ENCODE measurements at places on chromosomes 5 and 9. TPM values are rescaled to one million over a fixed set of nuclear protein-coding genes. Genes with fewer than 3 reads are reported as not detected.

The POLR3G gene
- not detected for polyA plus RNA-seq

The CTXN3 gene
- polyA plus RNA-seq, result 0.45 TPM

The CNTNAP3 gene
- polyA plus RNA-seq, result 2.8 TPM

- no peak for DNase-seq
These were observed 53.1 kb downstream of the AK8 start for GRCh38 chr9:132824951-132825350.

DNA sequence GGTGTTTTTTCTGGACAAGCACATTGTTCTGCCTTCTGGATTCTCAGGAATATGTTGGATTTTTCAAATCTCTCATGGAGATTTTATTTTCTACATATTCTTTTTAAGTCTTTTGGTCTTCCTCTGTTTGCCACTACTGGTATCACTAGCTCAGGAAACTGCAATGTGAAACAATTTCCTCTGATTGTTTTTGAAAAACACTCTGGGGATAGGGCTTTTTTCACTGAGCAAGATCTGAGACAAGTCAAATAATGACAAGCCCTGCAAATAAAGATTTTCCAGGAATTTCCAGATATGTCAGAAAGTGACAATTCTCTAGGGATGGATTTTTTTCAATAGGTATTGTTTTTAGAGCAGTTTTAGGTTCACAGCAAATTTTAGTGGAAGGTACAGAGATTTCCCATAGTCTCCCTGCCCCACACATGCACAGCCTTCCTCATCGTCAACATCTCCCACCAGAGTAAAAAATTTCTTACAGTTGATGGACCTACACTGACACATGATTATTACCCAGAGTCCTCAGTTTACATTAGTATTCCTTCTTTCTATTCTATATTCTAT lies 86.9 kb upstream of the TMEM161B start:
- no peak for DNase-seq

- DNase-seq, result no peak
These were observed 6.4 kb downstream of the TNFSF15 start for GRCh38 chr9:114799441-114799840.

DNA sequence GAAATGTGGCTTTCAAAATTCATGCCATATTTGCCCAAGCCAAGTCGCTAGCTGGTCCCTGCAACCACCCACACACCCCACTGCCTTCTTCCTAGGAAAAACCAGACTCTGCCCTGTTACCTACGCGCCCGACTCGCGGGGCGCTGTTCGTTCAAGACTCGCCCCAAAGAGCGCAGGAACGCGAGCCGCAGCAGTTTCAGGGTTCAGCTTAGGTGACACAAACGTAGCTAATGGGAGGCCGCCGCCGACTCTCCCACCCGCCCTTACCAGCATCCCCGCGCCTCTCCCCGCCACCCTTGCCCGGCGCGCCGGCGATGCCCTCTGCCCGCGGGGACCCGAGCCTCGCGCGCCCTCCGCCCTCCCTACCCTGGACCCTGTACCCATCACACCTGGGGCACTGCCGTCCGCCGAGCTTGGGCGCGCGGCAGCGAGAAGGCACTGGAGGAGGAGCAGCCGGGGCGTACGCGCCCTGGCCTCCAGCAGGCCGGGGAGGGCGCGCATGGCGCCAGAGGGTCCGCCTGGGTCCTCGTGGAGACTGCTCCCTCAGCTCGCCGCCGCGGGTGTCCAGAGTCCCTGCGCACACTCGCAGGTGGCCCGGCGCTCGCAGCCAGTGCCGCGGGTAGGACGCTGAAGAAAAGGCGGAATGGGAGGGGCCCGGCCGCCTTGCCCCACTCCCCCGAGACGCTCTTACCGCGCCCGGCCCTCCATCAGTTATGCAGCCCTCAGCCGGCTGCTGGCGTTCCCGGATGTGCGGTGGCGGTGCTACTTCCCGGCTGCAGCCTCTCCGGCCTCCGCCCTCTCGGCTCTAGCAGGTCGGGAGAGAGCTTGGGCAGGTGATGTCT lies at the start of gene EMB:
Gene EMB, minus strand, starts transcription at position 638 of the 842 bp plus-strand sequence. Its CDS starts 137 bp downstream, at position 501.
- peak; percentile 21 for DNase-seq

DNA sequence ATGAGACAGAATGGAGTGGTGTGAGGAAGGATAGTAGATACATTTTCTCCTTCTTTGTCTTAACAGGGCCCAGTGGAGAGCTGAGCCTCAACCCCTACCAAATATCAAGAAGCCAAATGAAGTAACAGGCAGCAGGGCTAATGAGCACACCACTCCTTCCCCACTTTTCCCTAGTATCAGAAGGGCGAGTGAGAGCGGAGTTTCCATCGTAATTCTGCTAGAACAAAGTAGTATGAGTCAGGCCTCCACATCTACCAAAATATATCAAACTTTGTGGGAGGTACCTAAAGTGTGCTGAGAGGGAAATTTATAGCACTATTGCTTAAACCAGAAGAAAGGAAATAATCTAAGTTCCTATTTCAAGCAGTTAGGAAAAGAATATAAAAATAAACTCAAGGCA lies 769.0 kb upstream of the RGMB start:
- no peak for DNase-seq

DNA sequence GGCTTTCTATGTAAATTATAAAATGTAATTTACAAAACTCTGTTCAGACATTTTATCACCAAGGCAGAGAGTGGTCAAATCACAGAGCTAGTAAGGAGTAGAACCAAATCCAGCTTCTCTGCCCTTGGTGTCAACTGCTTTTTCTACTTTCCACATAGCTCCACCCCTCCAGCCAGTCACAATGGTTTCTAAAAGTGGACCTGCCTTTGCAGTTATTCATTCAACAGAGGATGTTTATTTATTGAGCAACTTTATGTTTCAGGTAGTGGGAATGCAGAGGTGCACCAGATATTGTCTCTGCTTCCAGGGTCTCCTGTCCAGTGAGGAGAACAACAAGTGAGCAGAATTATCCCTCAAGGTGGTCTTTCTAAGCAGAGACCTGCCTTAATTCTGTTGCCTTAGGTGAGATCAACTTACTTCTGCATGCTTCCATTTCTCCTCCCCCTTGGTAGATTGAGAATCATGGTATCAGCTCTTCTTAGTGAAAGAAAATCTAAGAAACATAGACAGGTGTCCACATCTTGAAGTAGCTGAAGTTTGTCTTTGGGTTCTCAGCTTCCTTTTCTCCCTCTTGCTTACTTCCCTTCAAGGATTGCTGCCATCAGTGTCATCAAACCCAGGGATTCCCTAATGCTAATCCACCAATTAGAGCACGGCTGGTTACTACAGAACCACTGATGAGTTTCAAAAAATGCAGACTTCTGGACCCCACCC lies 17.2 kb upstream of the PDCD1LG2 start:
- DNase-seq, result no peak
